ENCODE measurements at places on chromosomes 4 and X.

DNA sequence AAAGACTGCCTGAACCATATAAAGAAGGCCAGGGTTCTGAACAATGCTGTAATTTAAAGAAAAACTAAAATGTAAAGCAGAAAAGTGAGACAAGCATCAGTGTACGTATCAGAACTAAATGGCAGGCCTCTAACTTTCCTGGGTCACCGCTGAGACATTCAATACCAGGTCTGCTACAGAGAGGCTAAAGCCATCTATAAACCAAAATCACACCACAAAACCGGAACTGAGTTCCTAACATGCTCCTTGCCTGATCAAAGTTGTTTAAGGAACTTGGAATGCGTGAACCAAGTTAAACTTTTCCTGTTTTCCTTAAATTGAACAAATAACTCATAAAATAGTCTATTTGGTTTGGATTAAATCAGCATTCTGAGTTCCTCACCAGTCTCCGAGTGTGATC is 55.3 kb upstream of the TECRL start:
- no peak for DNase-seq

GRCh38 chr4:163284304-163284703 is 48.1 kb downstream of the NPY1R start:
- no peak for DNase-seq

- DNase-seq, result no peak
These were observed 111.0 kb upstream of the PITX2 start for GRCh38 chr4:110733901-110734300.

- DNase-seq, result no peak
These were observed 62.6 kb downstream of the MMRN1 start for GRCh38 chr4:89957046-89957926.

GRCh38 chr4:74570095-74570494 is 125.2 kb downstream of the AREG start:
- DNase-seq, result no peak

DNA sequence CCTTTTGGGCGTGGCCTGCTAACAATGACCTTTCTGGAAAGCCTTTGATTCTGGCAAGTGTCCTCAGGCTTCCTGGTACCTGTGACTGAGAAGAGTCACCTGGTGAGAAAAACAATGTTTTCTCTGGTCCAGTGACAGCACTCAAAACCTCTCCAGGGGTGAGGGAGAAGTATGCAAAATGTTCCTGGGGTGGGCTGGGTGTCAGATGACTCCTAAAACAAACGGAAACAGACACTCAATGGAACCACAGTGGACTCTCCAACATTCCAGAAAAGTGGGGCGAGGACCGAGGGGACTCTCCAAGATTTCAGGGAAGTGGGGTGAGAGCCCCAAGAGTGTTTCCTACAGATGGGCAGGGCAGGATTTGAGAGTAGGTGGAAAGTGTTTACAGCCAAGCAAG is 69.5 kb downstream of the ANAPC4 start:
- DNase-seq, result no peak

DNA sequence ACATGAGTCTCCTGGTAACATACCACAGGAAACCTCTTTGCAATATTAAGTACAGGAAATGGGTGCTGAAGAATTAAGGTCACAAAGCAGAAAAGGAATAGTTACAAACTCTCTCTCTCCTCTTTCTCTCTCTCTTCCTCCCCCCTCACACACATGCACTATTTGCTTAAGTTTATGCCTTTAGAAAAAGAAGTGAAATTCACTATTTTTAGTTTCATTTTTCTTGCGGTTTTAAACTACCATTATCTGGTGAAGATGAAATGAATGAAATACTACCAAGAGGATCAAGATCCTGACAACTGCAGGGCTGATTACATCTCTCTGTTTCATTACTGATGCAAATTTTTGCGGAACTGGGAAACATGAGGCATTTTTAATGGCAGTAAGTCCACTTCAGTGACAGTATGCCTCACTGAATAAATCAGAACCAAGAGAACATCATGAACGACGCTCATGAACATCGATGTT is 64.3 kb upstream of the FTHL17 start:
- no peak for DNase-seq

- DNase-seq, result no peak
These were observed 81.9 kb upstream of the SCML1 start for GRCh38 chrX:17655211-17656034.

GRCh38 chr4:39410415-39410814 is 3.7 kb downstream of the KLB start:
- DNase-seq, result no peak

- no peak for DNase-seq
These were observed 226.1 kb downstream of the ANKRD50 start for GRCh38 chr4:124486423-124486822.

DNA sequence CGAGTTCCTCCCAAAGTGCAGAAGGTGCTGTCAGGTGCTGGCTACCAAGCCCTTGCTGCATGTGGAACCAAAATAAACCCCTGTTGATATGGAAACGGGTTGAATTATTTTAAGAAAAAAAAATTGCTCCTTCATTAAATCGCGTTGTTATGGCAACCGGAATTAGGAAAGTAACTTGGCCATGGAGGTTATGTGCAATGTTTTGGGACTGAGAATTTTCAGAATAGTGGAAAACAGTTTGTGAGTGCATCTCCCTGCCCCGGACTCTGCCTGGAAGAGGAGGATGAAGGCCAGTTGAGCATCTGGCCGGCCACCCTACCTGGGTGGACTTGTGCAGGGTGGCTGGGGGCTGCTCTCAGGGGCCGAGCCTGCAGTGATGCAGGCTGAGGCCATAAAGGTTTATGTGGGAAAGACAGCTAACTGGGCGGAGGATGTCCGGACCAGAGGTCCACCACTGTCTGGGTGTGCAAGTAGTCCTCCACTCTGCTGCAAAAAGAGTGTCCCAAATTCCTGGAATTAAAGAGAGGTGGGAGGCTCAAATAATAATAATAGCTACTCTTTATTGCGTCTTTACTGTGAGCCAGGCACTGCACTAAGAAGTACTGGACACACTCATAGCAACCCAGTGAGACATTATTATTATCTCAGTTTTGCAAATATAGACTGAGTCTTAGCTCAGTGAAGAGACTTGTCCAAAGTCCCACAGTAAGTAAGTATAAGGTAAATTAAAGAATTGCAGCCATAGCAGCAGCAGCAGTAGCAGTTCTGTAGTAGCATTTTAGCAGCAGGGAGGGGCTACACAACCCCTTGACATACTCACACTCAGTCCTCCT is 20.6 kb downstream of the RTL5 start:
- no peak for DNase-seq

DNA sequence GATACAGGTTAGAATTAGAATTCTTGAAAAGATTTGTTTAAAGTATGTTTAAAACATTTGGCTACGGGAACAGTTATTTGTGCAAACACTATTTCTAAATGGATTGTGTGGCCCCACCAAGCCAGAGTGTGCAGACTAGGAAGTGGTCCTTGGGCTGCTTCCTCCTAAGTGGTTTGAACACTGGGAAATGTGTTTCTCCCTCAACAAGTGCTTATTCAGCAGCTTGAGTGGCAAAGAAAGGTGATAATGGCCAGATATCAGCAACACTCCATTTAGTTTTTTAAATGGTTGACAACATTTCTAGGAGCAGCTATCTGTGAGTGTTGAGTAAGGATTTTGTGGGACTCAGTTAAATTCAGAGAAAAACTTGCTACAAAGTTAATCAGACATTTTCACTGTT is 141.4 kb upstream of the LNX1 start:
- DNase-seq, result no peak

- DNase-seq, result no peak
These were observed 165.3 kb upstream of the GPC4 start for GRCh38 chrX:133580625-133581024.

- DNase-seq, result no peak
These were observed 2.1 kb downstream of the RBM47 start for GRCh38 chr4:40627540-40627939.

DNA sequence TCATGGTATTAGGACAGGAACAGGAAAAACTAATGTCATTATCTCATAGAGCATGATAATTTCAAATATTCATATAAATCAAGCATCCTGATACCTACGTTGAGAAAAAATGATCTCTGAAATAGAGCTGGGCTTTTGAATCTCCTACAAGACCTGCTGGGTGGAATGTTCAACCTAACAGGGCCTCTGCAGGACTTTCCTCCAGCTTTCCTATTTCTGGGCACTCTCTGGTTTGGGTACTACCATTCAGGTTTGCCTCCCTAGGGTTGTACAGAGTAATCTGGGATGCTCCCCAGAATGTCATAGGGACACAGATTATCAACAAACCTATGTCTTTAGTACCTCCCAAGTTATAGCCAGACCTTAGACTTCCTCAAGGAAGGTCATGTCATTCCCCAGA is 108.9 kb downstream of the CDS1 start:
- no peak for DNase-seq

DNA sequence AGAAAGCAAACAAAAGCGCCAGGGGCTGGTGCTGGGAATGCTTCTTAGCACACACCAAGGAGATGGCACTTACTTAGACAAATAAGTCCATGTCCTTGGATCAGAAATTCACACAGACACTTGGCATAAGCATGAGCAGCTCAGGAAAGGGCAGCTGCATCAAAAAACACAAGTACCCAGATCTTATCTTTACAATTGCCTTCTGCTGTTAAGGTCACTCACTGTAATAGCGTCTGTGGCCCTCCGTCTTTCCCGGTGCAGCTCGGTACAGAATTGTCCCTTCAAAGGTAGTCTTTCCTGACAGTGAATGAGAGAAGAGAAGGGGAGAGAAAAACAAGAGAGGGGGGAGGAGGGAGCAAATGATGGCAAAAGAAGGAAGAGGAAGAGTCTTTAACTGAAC is 172.1 kb upstream of the MAP3K15 start:
- no peak for DNase-seq

DNA sequence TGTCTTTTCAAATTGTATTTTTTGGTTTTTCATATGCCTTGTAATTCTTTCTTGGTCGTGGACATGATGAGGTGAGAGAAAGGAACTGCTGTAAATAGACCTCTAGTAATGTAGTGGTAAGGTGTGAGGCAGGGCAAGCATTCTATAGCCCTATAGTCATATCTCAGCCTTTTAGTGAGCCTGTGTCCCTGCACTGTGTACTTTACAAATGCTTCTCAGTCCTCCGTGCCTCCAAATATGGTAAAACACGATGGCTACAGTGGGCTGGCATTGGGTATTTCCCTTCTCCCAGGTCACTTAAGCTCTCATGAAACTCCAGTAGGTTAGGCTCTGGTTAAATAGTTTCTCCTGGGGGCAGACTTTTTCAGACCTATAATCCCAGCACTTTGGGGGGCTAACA is 57.9 kb upstream of the PLS3 start:
- no peak for DNase-seq

DNA sequence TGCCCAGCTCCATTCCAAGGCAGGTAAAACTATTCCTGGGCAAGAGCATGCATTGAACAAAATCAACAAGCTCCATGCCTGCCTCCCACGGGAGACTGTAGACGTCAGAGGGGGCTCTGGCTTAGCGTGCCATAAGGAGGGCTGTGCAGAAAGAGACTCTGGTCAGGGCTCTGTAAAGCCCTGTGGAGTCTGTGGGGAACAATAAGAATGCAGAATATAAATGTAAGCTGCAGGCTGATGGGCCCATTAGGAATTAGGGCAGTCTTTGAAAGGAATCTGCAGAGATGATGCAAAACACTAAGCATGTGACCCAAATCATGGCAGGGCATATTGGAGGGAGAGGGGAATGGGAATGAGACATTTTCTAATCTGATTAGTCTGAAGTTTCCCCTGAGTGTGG is 170.3 kb downstream of the EFHC2 start:
- DNase-seq, result no peak

DNA sequence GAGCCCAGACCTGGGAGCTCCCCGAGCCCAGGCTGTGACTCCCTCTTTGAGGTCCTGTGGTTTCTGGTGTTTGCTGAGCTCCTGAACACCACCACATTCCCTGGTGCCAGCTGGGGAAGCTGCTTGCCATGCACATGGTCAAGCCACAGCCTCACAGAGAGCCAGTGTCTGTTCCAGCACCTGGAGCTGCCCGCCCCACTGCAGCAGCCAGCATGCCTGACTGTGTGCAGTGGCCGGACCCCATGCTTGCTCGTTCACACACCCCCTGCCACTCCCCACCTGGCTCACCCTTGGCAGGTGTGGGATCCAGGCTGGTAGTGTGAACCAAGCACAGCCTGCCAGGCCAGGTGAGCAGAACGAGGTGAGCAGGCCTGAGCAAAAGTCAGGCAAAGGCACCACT is 95.6 kb upstream of the FAM9C start:
- no peak for DNase-seq

DNA sequence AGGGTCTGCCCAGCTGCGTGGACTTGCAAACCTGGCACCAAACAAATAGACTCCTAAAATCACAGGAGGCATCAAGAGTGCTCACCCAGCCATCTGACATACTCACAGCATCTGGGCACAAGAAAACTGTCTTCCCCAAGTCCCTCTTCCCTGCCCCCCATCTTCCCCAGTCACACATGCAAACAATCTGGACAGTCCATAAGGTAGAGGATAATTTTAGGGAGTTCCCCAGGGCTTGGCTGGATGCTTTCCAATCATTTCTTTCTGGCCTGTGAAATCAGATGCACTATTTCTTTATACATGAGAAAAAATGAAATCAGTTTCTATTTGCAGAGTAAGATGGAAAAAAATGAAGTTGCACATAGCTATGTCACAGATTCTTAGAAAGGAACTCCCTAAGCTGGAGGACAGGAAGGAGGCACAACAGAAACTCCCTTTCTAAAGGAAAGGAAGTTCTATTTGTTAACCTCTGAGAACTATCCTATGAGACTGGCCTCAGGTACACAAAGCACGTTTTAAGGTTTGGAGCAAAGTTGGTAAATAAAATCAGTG is 342.3 kb downstream of the HNRNPD start:
- DNase-seq, result no peak

GRCh38 chr4:148834804-148835631 is 392.8 kb upstream of the NR3C2 start:
- DNase-seq, result no peak

DNA sequence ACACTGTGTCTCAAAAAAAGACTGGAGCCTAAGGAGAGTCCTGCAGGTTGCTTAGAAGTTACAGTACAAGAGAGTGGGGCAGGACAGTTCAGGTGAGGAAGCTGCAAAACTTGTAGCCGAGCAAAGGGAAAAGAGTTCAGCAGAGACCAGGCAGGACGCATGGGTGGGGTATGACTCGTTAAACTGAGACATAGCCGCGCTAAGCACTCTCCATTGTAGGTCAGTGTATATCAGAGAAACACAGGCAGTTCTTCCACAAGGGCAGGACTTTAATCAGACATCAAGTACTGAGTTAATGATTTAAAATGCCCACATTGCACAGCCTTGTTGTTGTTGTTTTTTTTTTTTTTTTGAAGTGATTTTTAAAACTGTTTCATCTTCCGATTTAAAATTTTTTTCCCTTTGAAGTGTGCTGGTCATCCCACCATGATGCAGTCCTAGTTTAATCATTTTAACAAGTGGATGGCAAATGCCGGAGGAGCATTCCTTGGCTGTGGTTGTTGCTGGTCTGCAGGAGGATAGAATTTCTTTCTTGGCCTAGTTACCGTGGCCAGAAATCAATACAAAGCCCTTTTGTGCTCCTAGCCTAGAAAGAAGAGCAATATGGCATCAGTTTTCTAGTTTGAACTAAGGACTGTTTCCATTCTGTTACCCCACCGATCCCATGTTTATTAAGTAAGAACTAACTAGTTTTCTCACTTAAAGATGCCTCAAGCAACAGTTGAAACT is 10.3 kb downstream of the LAP3 start:
- DNase-seq, result no peak
